ENCODE measurements at places on chromosomes 7 and 10.

DNA sequence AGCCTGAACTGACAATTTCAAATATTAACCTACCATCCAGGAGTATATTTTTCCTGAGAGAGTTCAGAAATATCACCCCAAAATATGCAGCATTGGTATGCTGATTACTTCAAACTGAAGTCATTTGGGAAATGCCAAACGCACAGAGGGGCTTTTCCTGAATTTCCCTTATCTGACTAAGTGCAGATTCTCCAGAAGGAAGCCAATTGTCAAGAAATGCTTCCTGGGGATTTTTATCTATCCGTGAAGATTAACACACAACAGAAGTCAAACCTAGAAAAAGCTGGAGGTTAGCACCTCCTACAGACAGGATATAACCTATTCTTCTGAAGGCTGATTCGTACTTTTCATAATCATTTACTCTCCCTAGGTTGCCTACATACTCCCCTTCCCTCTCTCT lies 91.0 kb downstream of the AKR1D1 start:
- no peak for DNase-seq

DNA sequence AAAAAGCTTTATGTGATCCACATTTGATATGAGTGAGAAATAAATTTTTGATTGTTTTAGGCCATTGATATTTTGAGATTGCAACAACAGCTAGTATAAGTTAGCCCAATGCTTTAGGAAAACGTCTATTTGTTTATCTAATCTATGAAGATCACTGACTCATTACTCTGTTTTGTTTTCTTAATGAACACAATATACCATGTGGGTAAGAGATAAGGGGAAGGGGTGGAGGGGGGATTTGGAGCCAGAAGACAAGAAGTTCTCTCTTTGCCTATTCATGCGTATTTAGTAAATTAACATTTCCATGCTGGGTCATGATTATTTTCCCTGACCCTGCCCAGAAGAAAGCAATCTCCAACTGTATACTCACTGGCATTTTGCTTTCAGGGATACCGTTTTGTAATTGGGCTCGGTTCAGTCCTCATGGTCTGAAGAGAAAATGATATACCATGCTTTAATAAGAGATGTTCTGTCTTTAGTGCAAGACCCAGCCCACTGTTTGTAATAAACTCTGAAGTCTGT lies 359.5 kb upstream of the NPSR1 start:
- no peak for DNase-seq

- no peak for DNase-seq
Observed at GRCh38 chr10:3948843-3949242, 163.8 kb upstream of the KLF6 start.

DNA sequence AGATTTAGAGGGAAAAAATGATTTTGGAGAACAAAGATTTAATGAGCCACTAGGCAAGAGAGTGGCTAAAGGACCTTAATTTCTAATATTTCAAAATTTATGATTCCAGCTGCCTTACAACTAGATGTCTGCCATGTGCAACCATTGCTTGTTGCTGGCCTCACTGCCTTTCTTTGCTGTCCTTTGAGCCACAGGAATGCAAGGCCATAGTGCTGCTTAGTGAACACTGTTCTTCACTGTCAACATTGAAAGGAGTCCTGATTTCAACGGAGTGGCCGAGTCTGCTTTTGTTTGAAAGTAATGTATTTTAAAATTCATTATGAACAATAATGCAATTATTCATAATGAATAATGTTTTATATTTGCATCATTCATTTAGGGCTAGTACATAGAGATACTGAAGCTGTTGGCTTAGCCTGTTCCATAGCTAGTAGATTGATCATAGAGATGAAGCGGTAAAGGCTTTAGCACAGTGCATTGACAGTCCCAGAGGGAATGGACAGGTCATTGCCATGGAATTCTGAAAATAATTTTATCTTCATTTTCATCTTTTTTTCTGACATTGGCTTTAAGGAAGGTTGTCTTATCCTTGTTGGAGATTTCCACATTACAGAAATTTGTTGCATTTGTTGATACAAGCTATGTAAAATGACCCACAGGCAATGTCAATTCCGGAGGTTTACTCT lies 544.1 kb downstream of the AUTS2 start:
- no peak for DNase-seq

DNA sequence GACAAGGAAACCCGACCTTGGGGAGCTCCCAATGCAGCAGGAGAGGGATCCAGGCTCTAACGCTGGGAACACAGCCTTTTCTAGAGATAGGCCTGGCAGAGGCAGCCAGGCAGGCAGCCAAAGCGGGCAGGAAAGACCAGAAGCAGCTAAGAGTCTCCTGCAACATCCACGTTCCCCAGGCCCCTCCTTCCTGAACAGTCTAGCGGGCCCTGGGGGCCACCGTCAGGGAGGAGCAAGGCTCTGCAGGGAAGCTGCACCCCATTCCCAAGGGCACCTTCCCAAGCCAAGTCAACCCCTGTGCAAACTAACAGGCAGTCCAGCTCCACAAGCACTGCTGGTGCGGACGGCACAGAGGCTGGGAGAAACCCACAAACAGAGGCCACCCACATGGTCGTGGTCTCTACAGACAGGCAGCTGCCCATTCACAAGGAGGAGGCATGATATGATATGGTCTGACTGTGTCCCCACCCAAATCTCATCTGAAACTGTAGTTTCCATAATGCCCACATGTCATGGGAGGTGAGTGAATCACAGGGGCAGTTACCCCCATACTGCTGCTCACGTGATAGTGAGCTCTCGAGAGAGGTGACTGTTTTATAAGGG lies 115.7 kb downstream of the MAD1L1 start:
- no peak for DNase-seq

DNA sequence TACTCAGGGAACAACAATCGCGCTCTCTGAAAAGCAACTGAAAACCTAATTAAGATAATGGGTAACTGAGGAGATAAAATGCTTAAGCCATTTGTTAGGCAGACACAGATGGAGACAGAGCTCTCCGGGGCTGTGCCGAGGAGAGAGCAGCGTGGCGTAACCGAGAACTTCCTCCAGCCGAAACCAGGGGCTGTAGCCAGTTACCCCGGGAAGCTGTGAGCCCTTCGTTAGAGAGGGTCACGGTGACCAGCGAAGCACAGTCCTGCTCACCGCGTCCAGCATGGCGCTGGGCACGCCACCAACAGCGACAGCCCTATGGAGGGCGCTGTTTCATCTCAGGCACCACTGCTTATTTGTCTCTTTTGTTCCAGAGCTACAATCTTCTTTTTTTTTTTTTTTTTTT lies 16.1 kb downstream of the PAPOLB start:
- DNase-seq: no peak

GRCh38 chr10:30215623-30216022 lies 133.5 kb downstream of the MTPAP start:
- DNase-seq: no peak

- no peak for DNase-seq
Observed at GRCh38 chr7:24932815-24933214, 47.2 kb downstream of the OSBPL3 start.

- no peak for DNase-seq
Observed at GRCh38 chr10:112376396-112376790, 2.5 kb downstream of the ACSL5 start.

DNA sequence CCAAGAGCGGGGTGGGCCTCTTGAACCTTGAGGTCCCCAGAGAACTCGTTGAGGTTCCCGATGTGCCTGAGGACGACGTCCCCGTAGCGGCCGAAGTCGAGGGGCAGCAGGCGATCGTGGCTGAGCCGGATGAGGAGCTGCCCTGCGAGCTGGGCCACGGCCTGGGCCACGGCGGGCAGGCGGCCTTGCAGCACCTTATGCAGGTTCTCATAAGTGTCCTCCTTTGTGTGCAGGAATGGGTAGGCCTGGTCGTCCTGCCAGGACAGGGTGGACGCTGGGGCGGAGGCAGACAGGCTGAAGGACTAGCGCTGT lies 14.2 kb downstream of the TFR2 start:
- no peak for DNase-seq

GRCh38 chr10:33418301-33418700 lies 83.8 kb upstream of the NRP1 start:
- DNase-seq: no peak

DNA sequence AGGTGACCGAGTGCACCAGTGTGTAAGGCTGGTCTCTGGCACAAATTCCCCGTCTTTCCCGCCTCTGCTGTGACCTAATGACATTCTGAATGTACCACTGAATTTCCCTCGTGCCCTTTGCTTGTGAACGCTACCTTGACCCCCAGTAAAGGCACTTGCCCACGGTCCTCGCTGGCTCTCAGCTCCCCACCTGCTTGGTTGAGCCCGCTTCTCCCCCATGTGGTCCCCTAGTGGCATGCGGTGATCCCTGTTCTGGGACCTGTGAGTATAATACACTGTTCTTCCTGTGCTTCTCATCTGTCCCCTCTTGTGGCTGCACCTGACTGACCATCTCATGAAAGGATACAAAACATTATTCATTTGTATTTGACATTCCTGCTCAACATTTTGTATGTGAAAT lies 495.7 kb downstream of the INHBA start:
- DNase-seq: no peak

DNA sequence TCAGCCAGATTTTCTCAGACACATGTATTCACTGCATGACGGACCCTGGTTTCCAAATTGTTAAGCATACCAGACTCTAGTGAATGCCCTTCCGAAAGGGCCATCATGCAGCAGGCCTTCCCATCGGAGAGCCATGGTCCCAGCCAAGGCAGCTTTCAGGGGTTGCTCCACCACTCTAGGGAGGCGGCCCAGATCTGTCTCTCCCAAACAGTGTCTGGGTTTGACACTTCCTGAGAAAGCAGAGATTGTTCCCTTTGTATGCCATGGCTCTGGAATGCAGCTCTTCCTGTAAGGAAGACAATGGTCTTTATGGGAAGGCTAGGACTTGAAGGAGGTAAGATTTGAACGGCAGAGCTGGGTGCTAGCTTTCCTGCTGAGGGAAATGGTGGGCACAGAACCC lies 178.8 kb upstream of the BMPER start:
- DNase-seq: no peak

GRCh38 chr10:974038-974784 lies 14.0 kb upstream of the GTPBP4 start:
- DNase-seq: no peak

- DNase-seq: no peak
Observed at GRCh38 chr7:89311886-89312285, 516.3 kb upstream of the TEX47 start.

- no peak for DNase-seq
Observed at GRCh38 chr10:59085711-59086502, 90.5 kb upstream of the PHYHIPL start.

- no peak for DNase-seq
Observed at GRCh38 chr10:10233229-10233628, 784.4 kb upstream of the CELF2 start.
